ENCODE measurements at places on chromosomes 1 and 21.

DNA sequence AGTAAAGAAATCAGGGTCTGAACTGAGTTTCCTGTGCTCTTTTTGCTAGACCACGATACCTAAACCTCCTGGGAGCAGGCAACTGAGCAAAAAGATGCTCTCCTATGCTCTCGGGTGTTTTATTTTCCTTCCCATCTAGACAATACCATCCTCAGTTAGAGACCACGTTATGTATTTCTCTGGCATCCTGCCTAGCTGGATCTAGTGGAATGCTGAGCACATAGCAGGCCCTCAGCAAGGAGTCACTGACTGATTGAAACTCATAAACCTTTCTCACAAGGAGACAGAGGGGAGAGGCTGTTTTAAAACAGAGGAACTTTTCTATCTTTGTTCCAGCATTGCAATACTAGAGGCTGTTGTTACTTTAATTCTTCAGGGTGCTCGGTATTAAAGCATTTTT lies 168.0 kb downstream of the CYYR1 start:
- no peak for DNase-seq

DNA sequence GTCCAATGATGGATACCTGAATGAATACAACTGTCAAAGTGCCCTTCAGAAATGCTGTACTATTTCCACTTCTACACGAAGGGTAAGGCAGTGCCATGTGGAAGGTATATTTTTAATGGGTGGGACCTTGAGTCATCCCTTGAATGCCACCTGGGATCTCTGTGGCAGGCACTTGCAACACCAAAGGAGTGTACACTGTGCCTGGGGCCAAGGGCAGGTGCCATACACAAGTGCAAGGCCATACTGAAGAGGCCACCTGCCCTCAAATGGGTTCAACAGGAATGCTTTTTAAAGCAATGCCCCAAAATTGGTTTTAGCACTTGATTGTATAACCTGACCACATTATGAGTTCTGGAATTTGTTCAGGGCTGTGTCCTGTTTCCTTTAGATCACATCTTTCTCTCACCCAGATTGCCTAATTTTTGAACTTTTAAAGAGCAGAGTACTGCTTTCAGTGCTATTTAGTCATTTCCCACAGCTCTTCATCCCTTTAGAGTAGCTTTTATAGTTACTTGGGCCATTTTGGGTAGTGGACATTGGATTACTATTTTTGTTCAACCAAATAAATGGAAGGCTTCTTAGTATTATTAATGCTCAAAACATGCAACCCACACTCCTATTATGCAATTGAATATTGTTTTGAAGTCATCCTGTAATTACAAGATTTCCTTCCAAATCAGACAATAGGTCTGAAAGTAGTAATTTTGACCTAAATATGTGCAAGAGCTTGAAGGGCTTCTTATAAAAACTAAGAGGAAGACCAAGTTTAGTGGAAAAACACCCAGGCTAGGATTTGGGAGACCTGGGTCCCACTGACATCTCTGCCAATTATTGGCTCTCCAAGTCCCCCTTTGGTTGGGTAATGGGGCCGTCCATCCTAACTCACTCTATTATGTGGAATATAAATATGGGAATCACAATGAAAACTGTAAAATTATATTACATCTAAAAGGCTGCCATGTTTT lies 57.2 kb downstream of the LEPR start:
- no peak for DNase-seq

DNA sequence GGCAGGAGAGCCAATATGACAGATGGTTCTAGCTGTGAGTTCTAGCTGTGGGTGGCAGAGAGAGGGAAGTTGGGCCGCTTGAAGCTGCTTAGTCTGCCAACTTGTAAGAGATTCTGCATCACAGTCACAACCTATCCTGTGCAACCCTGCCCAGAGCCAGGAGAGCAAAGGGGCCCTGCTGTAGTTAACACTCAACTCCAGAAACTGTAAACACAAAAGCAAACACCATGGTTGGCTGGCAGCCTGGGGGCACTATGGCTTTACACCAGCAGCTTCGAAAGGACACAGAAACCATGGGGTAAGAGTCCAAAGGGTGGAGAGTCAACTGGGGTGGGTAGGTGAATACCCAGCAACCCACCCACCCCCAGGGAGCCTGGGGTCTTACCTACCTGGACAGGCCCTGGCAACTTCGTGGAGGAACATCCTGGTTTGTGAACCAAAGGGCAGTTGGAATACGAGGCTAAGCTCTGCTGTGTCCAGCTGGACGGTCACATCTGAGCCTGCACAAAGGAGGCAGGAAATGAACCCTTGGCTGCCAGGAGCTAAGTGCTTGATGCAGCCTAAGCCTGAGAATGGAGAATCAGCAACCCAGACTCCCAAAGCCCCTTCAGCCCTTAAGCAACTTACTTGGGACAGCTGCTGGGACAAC lies 6.4 kb downstream of the INPP5B start:
- DNase-seq = no peak

- no peak for DNase-seq
Observed at GRCh38 chr1:81899214-81899821, 98.6 kb downstream of the ADGRL2 start.

- no peak for DNase-seq
Observed at GRCh38 chr1:81695741-81696140, 105.0 kb upstream of the ADGRL2 start.
